Activated CD4-positive, CD25-positive, alpha-beta regulatory T cell treated with anti-CD3 and anti-CD28 coated beads, Interleukin-2, amount 50 U/mL, for 24 hours (primary cell): ENCODE measurements at places on chromosomes 6 and 20.

GRCh38 chr20:41138475-41139226 lies 1.3 kb downstream of the PLCG1 start:
- ATAC-seq = no peak

- no peak for ATAC-seq
Measured at GRCh38 chr20:9573335-9574151, 59.2 kb downstream of the LAMP5 start.

DNA sequence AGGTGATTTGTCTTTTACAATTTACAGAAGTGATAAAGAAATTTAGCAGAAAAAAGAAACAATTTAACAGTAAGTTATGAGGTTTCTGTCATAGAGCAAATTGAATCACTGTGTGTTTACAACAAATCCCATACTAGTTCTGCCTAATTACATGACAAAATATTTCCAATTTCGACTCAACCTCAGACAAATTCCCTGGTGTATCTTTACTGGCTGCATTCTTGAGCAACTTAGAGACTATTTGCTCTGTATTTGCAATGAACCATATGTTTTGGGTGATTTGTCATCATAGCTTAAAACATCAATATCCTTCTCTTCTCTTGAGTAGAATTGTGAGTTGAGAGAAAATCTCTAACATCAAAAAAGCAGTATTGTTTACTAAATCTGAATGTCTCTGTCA lies 128.7 kb downstream of the SIM1 start:
- ATAC-seq = no peak

DNA sequence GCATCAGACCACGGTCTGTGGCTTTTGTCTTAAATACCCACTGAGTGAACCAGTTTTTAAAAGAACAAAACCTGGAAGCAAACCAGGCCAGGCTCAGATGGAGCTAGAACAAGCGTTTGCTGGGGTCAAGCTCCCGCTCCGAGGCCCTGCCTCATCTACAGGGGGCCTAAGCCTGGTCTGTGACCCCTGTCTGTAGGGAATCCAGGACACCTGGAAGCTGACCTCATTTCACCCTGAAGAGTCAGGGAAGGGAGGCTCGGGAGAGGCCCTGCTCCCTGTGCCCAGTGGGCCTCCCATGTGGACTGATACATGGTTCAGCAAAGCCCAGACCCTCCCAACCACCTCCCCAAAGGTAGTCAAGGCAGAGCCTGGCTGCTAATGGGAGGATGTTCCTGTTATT lies 26.8 kb upstream of the DLGAP4 start:
- no peak for ATAC-seq

DNA sequence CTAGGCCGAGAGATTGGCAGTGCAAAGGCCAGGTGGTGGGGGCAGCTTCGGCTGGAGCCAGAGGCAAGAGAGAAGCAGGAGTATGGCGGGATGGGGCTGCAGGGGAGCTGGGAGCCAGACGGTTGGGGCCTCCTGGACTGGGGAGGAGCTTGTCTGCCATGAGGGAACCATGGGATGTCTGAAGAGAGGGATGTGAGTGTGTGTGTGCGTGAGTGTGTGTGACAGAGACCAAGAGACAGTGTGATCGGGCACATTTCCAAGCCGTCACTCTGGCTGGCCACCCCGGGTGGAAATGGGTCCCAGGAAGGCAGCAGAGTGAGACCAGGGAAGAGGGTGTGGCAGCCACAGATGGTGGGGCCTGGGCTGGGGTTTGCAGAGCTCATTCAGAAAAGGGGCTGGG lies 13.8 kb downstream of the PHACTR3 start:
- ATAC-seq = no peak

GRCh38 chr6:126110512-126111270 lies 124.4 kb downstream of the TRMT11 start:
- no peak for ATAC-seq

GRCh38 chr6:72783666-72784065 lies 161.8 kb downstream of the KCNQ5 start:
- ATAC-seq = no peak

- ATAC-seq = no peak
Measured at GRCh38 chr6:170035901-170036304, 255.0 kb downstream of the DLL1 start.

DNA sequence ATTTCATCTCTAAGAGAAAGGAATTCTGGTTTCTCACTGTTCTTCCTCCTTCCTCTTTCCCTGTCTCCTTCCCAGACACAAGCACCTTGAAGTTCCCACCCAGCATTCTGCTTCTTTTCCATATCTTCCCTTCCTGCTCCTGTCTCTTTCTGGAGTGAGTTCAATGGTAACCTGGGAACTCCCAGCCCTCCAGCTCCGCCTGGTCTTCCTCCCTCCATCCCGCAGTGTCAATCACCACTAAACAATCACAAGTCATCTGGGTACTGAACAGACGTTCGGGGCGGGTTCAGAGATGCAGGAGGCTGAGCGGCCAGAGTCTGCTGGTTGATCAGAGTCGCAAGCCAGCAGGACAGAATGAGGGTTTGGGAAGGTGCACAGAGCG lies 7.7 kb downstream of the TTBK1 start:
- no peak for ATAC-seq

GRCh38 chr6:43287717-43288679 lies 10.1 kb upstream of the SLC22A7 start:
- no peak for ATAC-seq

- ATAC-seq = no peak
Measured at GRCh38 chr6:41720262-41720620, 15.2 kb downstream of the TFEB start.

DNA sequence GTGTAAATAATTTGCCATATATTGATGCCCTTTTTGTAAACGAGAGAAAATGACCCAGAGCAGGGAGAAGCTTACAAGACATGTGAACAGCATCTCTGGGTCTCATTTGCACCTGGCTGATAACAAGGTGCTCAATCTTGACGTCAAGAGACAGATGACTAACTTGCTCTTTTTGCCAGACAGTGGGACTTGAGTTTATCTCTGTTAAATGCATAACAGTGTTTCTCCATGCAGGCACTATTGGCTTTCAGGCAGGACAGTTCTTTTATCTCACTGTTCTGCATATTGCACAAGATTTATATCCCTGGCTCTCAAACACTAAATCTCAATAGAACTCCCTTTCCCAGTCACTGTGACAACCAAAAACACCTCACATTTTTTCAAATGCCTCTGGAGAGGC lies 56.4 kb downstream of the RFX6 start:
- no peak for ATAC-seq

GRCh38 chr6:151763303-151763702 lies 44.2 kb upstream of the ESR1 start:
- no peak for ATAC-seq

DNA sequence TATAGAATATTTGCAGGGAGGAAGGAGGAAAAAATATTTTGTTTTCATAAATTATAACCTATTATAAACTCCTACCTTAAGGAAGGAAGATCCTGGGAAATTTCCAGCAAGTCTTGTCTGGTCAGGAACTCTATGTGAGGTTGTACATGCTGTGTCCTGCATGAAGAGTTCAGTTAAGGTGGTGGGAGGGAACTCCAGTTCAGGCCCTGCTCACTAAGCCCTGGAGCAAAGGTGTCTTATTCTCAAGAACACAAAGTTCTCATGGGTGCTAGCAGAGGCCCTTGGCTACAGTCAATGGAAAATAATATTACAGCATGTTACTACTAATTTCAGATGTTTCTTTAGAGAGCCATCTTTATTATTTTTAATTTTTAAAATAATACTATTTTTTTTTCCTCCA lies 3.8 kb upstream of the OGFRL1 start:
- ATAC-seq = no peak

GRCh38 chr6:51414361-51414760 lies 595.7 kb downstream of the TFAP2B start:
- no peak for ATAC-seq

DNA sequence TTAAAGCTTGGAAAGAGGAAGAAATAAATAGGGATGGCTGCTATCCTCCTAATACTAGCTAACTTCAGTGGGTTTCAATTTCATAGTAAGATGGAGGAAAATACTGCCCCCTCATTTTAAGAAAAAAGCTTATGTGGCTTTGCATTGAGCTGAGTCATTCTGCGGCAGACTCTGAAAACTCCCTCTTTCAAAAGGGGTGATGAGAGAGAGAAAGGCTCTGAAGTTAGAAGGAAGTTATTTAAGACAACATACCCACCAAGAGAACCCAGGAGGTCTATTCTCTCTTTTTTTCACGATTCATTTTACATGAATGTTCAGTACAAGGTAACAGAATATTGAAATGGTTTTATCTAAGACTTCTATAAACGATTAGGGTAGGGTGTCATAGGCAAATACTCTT lies 4.5 kb downstream of the PRDM13 start:
- ATAC-seq = peak; percentile 66

DNA sequence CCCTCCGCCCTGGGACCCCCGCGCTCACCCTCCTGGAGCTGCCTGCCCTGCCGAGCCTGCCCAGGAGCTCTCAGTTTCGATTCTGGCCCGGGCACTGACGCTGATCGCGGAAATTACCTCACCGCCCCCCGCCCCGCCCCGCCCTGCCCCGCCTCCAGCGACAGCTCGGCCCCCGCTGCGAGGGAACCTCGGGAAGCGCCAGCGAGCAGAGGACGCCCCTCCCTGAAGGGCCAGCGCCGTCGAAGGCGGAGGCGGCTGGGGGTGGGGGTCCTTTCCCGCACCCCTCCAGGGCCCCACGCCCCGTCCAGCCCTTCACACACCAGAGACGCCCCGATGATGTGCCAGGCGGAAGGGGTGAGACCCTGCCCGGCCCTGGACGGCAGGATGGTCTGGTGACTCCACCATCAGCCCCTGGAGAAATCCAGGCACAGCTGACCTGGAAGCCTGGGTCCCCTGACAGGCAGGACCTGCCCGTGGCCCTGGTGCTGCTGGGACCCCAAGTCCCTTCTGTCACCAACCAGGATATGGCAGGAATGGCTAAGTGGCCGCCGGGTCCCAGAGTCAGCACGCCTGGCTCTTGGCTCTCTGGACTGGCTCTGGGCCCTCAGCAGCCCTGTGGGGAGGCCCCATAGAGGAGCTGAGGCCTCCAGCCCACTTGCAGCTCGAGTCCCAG lies at the start of gene HELZ2:
HELZ2 (minus strand) TSS at position 84 of the 673 bp plus-strand sequence. CDS start 1,854 bp downstream, outside the sequence.
- peak; percentile 95 for ATAC-seq

GRCh38 chr6:33746036-33746600 lies 587 bp downstream of the IP6K3 start:
- no peak for ATAC-seq

DNA sequence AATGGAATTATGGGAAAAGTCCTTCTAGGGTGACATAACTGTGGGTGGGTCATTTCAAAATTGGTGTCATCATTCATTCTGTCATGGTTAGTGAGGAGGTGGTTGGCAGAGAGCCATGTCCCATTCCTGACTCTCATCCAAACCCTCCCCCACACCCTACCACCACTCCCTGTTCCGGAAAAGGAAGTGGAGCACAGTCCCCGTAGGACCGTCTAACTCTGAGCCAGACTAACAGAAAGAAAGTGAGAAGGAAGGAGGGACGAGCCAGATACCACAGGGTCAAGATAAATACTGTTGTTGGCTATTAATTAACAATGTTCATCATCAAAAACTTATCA lies 4.8 kb downstream of the TRIM10 start:
- no peak for ATAC-seq

GRCh38 chr20:59084041-59084850 lies 41.7 kb upstream of the PRELID3B start:
- no peak for ATAC-seq

GRCh38 chr6:6788394-6789032 lies 200.0 kb downstream of the LY86 start:
- no peak for ATAC-seq

DNA sequence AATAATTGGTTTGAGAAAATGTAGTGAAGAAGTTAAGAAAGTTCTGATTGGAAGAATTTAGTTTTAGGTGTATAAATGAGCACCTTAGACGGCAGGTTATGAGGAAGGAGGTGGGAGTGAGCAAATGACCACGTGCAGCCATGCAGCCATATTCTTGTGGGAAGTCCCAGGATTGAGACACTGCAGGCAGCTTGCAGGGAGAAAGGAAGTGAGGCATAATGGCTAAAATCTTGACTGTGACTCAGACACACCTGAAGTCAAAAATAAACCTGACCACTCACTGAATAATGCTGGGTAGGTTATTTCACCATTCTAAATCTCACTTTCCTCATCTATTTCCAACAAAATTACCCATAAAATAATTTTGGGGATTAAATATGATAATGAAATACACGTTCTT lies 16.6 kb downstream of the DSE start:
- ATAC-seq = no peak
